ENCODE measurements at places on chromosomes 12 and 14.

DNA sequence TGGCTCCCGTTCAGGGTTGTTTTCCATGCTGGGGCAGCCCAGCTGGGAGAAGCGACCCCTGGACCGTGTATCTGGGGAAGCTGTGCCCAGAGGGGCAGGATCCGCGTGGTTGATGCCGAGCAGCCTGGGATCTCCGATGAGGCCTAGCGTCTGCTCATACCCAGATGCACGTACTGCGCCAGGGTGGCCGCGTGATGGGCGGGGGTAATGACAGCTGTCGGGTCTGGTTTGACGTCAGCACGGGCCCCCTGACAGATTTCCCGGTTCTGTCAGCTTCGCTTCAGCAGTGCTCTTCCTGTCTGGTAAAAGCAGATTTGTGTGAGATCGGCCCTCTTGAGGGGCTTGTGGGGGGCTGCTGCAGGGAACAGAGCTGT, 147.3 kb downstream of the TSPAN9 start:
- no peak for DNase-seq

GRCh38 chr12:64203036-64203435, 19.1 kb downstream of the KICS2 start:
- DNase-seq, result no peak

GRCh38 chr14:35384455-35385041, 20.0 kb downstream of the NFKBIA start:
- DNase-seq, result no peak

- DNase-seq, result no peak
These were observed 26.3 kb downstream of the TNFAIP2 start for GRCh38 chr14:103149351-103150237.

- peak; percentile 73 for DNase-seq
These were observed 19.0 kb downstream of the SSH1 start for GRCh38 chr12:108838194-108839017.

DNA sequence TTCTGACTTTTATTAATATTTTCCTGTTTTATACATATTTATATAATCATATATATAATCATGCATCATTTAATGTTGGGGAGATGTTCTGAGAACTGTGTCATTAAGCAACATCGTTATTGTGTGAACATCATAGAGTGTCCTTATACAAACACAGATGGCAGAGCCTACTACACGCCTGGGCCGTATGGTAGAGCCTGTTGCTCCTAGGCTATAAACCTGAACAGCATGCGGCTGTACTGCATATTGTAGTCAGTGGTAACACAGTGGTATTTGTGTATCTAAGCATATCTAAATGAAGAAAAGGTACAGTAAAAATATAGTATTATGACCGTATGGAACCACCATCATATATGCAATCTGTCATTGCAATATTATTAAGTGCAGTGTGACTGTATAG, 44.7 kb upstream of the BCL7A start:
- DNase-seq, result no peak

GRCh38 chr12:116080415-116080814, 197.1 kb downstream of the MED13L start:
- no peak for DNase-seq

Data from NT2/D1 (cell line).